ENCODE measurements at places on chromosomes 5 and 9. TPM values are rescaled to one million over a fixed set of nuclear protein-coding genes. Genes with fewer than 3 reads are reported as not detected.

RC3H2 gene
- total RNA-seq: 38.3 TPM

ZNF454 gene
- 1.3 TPM for total RNA-seq

TTC16 gene
- not detected for total RNA-seq

OR1L4 gene
- not detected for total RNA-seq

SLC6A19 gene
- total RNA-seq: 72.5 TPM

ABCA2 gene
- 55.5 TPM for total RNA-seq

PCDHB13 gene
- total RNA-seq: 2.0 TPM
